Ureter (tissue), 1 donor: ENCODE measurements at places on chromosomes 4 and X. TPM values are rescaled to one million over a fixed set of nuclear protein-coding genes. Genes with fewer than 3 reads are reported as not detected.

- no peak for DNase-seq
Measured at GRCh38 chrX:148928811-148929210, 428.4 kb downstream of the AFF2 start.

DNA sequence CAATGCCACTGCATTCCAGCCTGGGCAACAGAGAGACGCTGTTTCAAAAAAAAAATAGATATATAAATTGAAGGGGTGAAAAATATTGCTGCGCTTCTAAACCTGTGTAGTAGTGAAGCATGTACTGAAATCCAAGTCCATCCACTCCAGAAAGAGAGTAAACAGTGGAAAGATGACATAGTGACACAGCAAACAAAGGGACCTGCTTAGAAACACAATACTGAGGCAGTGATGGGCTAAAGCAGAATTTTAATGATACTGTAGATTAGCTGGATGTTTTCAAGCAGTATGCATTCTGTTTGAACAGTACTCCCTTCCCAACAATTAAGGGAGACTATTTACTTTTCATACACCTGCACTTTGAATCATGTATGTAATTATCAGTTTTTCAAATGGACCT lies 42.5 kb downstream of the TFDP3 start:
- DNase-seq = no peak

The USP38 gene
- total RNA-seq = 20.5 TPM

GRCh38 chrX:123698979-123699520 lies 33.8 kb downstream of the THOC2 start:
- no peak for DNase-seq

- DNase-seq = no peak
Measured at GRCh38 chr4:189088780-189089179, 851.9 kb upstream of the FRG1 start.

GRCh38 chrX:20623448-20623847 lies 356.7 kb upstream of the RPS6KA3 start:
- DNase-seq = no peak

DNA sequence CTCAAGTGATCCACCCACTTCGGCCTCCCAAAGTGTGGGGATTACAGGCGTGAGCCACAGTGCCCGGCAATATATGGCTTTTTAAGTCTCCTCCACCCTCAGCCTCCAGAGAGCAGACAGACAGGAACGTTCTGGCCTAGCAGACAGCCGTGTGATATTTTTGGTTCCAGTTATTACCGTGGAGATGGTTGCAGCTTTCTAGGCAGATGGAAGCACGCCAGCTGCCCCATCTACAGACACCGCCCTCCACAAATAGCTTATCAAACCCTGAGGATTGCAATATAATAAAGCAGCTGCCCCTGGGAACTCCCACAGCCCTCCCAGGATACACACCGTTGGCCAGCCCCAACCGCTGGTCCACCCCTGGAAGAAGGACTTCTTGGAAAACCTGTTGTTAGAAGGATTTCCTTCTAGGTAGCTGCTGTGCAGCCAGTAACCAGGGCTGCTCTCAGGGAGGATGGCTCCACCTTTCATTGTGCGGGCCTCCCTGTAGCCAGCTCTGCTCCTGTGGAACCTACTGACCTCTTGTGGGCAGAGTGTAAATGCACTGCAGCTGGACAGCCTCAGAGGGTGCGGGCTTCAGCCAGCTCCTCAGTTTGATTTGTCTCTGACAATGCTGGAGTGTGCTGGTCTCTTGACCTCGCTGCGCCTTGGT lies 44.0 kb downstream of the SLC25A5 start:
- peak; percentile 53 for DNase-seq

The DMRTC1B gene
- 1.1 TPM for total RNA-seq

DNA sequence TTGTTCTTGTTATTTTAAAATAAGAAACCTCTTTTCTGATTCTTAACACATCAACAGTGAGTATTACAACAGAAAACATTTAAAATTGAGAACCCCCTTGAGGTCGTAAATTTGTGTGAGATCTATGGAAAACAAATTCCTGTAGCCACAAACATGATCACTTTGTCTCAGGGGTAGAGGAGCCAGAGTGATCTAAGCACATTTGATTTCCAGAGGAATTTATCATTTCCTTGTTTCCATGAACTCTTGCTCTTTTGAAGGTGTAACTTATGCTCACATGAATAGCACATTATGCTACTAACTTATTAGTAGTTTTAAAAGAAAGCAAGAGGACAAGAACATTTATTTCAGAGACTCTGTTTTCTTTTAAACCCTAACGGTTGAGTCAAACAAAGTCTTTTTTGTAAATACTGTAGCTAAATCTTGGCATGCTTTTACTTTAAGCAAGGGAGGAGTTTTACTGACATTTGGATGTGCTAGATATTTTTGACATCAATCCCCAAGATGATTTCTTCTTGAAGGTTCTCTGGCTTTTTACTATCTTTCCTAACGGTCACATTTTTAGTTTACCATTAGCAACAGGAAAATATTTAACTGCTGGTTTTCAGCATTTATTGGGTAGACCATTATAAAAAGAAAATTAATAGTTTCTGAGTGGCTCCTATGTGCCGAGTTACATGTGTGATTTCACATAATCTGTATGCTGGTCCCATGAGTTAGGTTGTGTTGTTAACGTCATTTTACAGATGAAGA lies 27.9 kb upstream of the ZCCHC12 start:
- no peak for DNase-seq

DNA sequence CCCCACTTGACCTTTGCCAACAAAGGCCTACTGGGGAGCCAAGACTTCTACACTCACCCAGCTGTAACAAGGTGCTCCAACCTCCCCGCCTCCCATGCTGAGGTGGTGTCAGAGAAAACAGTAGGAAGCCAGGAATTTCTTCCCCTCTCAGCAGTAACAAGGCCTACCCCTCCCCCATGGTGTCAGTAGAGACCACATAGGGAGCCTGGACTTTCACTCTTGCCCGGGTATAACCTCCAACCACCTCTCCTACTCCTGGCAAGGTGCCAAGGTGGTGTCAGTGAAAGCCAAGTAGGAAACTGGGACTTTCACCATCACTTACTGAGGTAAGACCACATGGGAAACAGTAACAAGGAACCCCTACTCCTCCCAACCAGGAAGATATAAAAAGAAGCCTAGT lies 93.1 kb downstream of the SLC16A2 start:
- no peak for DNase-seq

DNA sequence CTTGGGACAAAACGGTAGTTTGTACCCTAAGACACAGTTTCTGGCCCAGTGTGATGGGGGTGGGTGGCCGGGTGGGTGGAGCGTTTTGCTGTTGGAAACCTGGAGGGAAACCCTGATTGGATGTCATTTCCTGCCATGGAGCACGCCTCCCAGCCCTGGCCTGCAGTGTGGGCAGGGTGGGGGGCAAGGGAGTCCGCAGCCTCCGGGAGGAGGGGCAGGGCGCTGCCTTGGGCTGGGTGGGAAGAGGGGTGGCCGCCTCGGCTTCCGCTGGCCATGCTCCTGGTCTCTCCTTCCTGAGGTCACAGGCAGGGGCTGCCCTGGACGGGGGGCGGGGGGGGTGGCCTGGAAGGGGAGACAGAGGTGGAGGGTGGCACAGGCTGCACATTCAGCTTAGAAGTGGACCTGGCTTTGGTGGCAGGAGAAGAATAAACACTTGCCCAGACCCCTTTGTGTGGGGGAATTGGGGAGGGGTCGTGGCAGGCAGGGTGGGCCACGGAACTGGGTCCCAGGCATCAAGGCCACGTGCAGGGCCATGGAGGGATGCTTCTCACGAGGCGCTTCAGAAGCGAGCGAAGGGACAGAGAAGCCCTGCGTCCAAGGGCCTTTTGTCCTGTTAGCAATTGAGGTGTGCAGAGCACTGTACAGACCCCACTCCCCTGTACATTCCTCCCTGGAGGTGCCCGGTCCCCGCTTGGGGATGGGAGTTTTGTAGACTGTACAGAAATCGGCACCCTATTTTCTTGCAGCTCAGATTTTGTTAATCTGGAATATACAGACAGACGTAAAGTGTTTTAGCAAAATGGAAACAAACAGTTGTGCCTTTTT lies 6.2 kb downstream of the NAT8L start:
- no peak for DNase-seq

The NOX1 gene
- 0.78 TPM for total RNA-seq

GRCh38 chr4:123312951-123313592 lies 83.5 kb upstream of the SPRY1 start:
- no peak for DNase-seq

DNA sequence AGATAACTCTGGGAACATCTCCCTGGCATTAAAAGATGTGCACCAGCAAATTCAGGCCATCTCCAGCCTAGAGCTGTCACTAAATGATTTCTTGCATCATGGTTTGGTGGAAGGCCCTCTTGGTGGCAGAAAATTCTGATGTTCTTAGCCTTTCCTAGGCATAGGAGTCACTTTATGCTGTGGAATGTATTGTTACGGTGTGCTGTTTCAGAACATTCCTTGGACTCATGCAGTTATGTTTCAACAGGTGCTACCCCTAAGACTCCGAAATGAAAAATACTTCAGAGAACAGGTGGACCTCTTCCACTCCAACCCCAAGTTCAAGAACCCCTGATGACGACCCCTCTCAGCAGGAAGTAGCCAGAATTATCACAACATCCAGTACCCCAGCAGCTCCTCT lies 20.3 kb upstream of the PAPSS1 start:
- no peak for DNase-seq

DNA sequence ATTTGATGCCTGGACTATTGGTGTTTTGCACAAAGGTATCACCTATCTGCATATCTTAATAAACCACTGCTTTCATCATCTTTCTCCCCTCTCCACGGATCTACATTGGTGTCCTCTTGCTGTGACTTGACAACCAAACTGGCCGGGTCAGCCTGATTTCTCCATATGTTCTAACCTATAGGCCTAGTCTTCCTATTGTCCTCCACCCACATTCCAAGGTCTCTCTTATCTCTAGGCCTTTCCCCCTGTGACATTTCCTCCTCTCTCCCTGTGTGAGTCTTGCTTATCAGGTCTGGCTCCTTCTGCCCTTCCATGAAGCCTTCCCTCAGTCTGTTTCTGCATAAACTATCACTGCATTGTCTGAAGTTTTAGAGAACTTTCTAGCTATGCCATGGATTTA lies 33.7 kb downstream of the ARHGAP24 start:
- DNase-seq = no peak

- DNase-seq = no peak
Measured at GRCh38 chr4:142840516-142841123, 5.5 kb downstream of the INPP4B start.

The BMPR1B gene
- 5.3 TPM for total RNA-seq

DNA sequence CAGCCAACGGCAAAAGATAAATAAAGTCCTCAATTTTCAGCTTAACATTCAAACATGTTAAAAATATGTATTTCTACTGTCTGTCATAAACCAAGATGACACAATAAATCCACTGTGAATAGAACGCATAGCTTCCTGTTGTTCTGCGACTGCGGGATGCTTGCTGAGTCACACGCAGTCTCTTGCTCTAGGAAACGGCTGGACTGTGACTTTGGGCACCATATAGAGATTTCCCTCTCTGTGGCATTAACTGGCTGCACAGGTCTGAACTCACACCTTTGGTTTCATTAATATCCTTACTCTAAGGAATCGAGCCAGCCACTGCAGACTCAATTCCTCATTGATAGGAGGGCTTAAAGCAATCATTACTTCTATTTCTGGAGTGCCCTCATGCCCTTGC lies 8.4 kb downstream of the BEND4 start:
- DNase-seq = no peak

GRCh38 chrX:53050841-53051240 lies 2.3 kb downstream of the GPR173 start:
- DNase-seq = no peak

GRCh38 chr4:187333151-187333550 lies 609.5 kb upstream of the FAT1 start:
- DNase-seq = no peak

DNA sequence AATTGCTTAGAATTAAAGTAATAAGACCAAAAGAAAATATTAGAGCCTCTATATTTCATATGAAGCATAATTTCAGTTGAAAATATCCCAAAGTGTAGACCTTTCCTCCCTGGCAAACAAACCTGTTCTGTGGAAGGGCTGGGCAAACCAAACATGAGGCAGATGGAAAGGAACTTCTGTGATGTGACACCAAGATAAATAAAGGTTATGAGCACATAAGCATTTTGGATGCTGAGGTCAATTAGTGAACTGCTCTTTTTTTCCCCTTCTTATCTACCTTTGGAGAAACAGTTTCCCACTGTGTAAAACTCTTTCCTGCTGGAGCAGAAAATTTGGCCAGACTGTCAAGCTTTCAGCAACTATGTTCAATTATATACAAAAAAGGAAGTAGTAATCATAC lies 109.6 kb upstream of the STIM2 start:
- no peak for DNase-seq

The AGA gene
- 27.5 TPM for total RNA-seq

GRCh38 chr4:102825261-102826091 lies 1.9 kb downstream of the UBE2D3 start:
- DNase-seq = no peak

The LRAT gene
- total RNA-seq = 1.1 TPM

The SCD5 gene
- total RNA-seq = 7.3 TPM

DNA sequence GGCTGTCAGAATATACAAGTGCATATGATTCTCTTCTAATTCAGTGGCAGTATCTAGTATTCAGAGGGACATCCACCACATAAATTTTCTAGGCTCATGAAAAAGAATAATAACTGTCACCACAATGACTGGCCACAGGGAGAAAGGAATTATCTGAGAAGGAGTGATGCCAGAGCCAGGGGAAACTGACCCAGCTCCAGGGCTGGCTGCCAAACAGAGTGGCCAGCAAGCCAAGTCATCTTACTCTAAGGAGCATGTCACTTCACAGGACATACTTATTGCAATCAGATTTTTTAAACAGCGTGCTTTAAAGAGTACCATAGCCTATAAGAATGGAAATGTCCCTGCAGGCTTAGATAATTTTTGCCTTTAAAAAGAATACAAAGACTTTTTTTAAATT lies 5.8 kb upstream of the SEPTIN11 start:
- DNase-seq = no peak

GRCh38 chrX:39845233-39845632 lies 252.5 kb downstream of the BCOR start:
- DNase-seq = no peak

GRCh38 chr4:56871371-56871866 lies 36.3 kb upstream of the REST start:
- no peak for DNase-seq

- DNase-seq = no peak
Measured at GRCh38 chr4:169398316-169398715, 127.6 kb upstream of the SH3RF1 start.

GRCh38 chr4:124325690-124326089 lies 386.8 kb downstream of the ANKRD50 start:
- DNase-seq = no peak

- no peak for DNase-seq
Measured at GRCh38 chr4:151358266-151358665, 32.9 kb upstream of the SH3D19 start.

The SPARCL1 gene
- total RNA-seq = 400 TPM

The CCNB3 gene
- 0.96 TPM for total RNA-seq

The RTL3 gene
- total RNA-seq = not detected

DNA sequence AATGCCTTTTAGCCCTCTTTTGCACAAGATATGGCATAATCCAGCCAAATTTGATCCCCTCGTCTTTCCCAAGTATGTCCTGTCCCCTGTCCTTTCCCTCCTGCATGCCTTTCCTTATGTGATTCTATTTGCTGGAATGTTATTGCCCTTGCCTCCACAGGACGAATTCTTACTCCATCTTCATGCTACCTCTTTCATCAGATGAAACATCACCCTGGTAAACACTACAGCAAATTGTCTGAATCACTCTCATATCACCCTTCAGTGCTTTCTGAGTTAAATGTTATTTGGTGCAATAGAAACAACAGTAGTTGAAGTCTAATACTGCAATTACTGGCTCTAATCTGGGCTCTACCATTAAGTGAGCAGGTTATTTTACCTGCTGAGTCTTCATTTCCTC lies 52.2 kb upstream of the FAT1 start:
- DNase-seq = no peak
